Transverse colon (tissue), 4 donors: ENCODE measurements at places on chromosomes 2 and 18.

- DNase-seq = no peak
- no peak overlapping the region for H3K4me3 ChIP-seq
- no peaks in the 10 kb centered on the region for H3K27me3 ChIP-seq
Observed at GRCh38 chr2:4174796-4175195, 471.4 kb downstream of the DCDC2C start.

GRCh38 chr2:176101842-176102241 lies 2.2 kb downstream of the HOXD12 start:
- no peaks in the 10 kb centered on the region for H3K36me3 ChIP-seq
- peaks cover 37% of the 10 kb centered on the region for H3K4me1 ChIP-seq
- DNase-seq = no peak
- H3K4me3 ChIP-seq = no peak overlapping the region

DNA sequence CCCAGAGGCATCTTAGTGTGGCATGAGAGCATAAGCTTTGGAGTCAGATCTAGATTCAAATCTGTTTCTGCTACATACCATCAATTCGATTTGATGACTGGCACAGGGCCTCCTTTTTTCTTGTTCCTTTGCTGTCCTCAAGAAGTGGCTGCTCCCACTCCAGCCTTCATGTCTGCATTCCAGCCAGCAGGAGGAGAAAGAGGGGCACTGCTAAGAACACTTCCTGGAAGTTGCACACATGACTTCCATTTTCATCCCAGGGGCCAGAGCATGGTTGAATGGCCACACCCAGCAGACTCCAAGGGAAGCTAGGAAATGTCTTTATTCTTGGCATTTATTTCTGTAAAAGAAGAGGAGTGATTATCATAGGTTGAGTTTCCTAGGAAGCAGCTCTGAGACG lies 50.4 kb downstream of the EML6 start:
- DNase-seq = no peak
- no peaks in the 10 kb centered on the region for H3K36me3 ChIP-seq
- H3K4me1 ChIP-seq = no peaks in the 10 kb centered on the region
- H3K27ac ChIP-seq = no peak overlapping the region
- H3K27me3 ChIP-seq = no peaks in the 10 kb centered on the region
- no peak overlapping the region for H3K4me3 ChIP-seq

DNA sequence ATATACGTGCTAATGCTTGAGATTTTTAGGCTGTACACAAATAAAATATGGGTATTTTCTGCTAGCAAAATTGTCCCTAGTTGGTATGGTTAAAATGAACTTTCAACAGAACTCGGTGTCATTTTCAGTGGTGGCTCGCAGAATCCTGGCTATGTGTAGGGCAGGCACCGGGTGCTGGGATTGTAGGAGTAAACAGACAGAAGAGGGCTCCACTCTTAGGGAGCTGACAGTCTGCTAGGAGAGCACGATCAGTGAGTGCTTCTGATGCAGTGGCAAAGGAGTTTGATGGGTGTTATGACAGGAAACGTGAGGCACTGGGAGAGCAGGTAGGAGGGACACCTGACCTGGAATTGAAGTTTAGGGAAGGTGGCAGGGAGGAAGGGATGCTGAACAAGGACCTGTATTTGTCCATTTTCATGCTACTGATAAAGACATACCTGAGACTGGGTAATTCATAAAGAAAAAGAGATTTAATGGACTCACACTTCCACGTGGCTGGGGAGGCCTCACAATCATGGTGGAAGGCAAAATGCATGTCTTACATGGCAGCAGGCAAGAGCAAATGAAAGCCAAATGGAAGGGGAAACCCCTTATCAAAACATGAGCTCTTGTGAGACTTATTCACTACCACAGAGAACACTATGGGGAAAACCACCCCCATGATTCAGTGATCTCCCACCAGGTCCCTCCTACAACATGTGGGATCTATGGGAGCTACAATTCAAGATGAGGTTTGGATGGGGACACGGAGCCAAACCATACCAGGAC lies 105.4 kb upstream of the LCLAT1 start:
- no peaks in the 10 kb centered on the region for H3K27me3 ChIP-seq
- no peaks in the 10 kb centered on the region for H3K4me1 ChIP-seq
- no peak overlapping the region for H3K27ac ChIP-seq
- DNase-seq = no peak
- no peak overlapping the region for H3K4me3 ChIP-seq
- H3K36me3 ChIP-seq = no peaks in the 10 kb centered on the region

GRCh38 chr2:170823088-170823897 lies 6.6 kb downstream of the GAD1 start:
- H3K27me3 ChIP-seq = peaks cover 92% of the 10 kb centered on the region
- peaks cover 24% of the 10 kb centered on the region for H3K4me1 ChIP-seq
- H3K36me3 ChIP-seq = no peaks in the 10 kb centered on the region
- DNase-seq = no peak

DNA sequence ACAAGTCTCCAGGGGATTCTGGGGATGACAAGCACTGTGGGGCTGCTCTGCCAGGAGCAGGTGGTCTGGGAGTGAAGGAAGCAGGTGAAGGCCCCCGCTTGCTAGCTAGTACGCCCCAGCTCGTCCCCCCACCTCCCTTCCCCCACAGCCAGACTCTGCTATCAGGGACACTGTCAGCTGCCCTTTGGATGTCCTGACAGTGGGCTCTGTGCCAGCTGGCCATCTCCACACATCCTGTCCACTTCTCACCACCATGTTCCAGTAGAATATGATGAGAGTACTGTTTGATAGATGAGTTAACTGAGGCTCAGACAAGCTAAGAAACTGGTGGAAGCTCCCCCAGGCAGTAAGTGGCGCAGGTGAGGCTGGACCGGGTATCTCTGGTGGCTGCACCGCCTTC lies 276.2 kb downstream of the CELF4 start:
- no peaks in the 10 kb centered on the region for H3K36me3 ChIP-seq
- no peak for DNase-seq
- H3K27ac ChIP-seq = no peak overlapping the region

GRCh38 chr18:10971717-10972116 lies 177.7 kb downstream of the PIEZO2 start:
- no peaks in the 10 kb centered on the region for H3K4me1 ChIP-seq
- DNase-seq = no peak
- H3K36me3 ChIP-seq = no peaks in the 10 kb centered on the region
- no peak overlapping the region for H3K27ac ChIP-seq
- H3K4me3 ChIP-seq = no peak overlapping the region

DNA sequence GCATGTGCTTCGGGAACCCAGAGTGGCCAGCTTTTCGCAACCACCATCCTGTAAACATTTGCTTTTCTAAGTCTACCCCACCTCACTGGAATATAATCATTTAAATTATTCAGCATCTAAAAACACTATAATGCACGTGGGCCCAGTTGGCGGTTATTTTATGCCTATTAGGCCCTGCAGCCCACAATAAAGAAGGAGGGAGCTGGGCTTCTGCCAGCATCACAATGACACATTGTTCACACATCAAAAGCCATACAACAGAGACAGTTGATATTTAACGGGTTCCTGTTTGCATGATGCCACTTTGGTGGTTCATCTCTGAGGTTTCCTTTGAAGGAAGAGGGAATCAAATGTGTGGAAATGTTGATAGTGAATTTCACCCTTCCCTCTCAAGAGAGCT lies 916.0 kb upstream of the CELF4 start:
- H3K36me3 ChIP-seq = no peaks in the 10 kb centered on the region
- no peak overlapping the region for H3K4me3 ChIP-seq
- DNase-seq = no peak
- no peaks in the 10 kb centered on the region for H3K27me3 ChIP-seq
- no peak overlapping the region for H3K27ac ChIP-seq

- no peak overlapping the region for H3K27ac ChIP-seq
- no peaks in the 10 kb centered on the region for H3K36me3 ChIP-seq
- H3K4me3 ChIP-seq = no peak overlapping the region
- no peaks in the 10 kb centered on the region for H3K27me3 ChIP-seq
Observed at GRCh38 chr2:129689653-129690448, 289.6 kb upstream of the RAB6C start.

- no peak overlapping the region for H3K27ac ChIP-seq
- no peak for DNase-seq
- H3K4me3 ChIP-seq = no peak overlapping the region
- no peaks in the 10 kb centered on the region for H3K36me3 ChIP-seq
- no peaks in the 10 kb centered on the region for H3K4me1 ChIP-seq
- H3K27me3 ChIP-seq = no peaks in the 10 kb centered on the region
Observed at GRCh38 chr18:35592298-35592697, 10.8 kb downstream of the GALNT1 start.

- no peaks in the 10 kb centered on the region for H3K36me3 ChIP-seq
- H3K4me1 ChIP-seq = no peaks in the 10 kb centered on the region
- DNase-seq = no peak
Observed at GRCh38 chr2:144686518-144687215, 166.7 kb upstream of the ZEB2 start.

GRCh38 chr2:151336863-151337371 lies 20.5 kb upstream of the TNFAIP6 start:
- H3K4me3 ChIP-seq = no peak overlapping the region
- no peaks in the 10 kb centered on the region for H3K27me3 ChIP-seq
- no peaks in the 10 kb centered on the region for H3K4me1 ChIP-seq
- no peaks in the 10 kb centered on the region for H3K36me3 ChIP-seq
- DNase-seq = no peak

DNA sequence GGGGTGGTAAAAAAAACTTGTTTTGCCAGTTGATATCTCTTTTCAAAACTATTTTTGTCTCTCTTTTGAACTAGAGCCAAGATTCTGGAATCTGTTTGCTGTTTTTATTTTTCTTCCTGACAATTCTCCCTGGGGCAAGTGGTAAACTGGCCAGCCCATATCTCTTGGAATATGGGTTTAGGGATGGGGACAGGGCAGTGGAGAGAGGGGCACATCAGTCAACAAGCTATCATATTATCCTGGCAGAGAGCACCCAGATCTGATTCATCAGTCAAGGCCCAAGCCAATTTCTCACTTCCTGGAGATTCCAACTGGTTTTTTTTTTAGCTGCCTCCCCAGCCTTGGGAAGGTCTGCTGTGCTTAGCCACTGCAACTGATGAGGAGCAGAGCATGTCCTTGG lies 52.3 kb downstream of the ARHGAP28 start:
- peak overlapping the region; percentile 35 for H3K27ac ChIP-seq
- peaks cover 5% of the 10 kb centered on the region for H3K4me1 ChIP-seq
- H3K4me3 ChIP-seq = no peak overlapping the region

DNA sequence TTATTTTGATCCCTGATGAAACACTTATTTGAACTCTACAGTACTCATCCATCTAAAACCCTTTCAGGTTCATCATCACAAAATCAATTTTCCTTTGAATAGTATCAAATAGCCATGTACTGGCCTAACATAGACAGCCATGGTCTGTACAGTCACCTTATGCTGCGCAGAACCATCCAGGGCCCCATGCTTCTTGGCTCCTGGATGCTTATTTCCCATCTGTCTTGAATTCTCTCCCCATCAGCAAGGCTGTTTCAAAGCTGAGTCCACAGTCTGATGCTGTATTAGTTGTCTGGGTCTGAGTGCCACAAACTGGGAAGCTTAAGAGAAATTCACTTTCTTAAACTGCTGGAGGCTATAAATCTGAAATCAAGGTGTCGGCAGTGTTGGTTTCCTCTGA lies 290.2 kb downstream of the OSR1 start:
- H3K27me3 ChIP-seq = no peaks in the 10 kb centered on the region
- no peaks in the 10 kb centered on the region for H3K36me3 ChIP-seq
- H3K27ac ChIP-seq = no peak overlapping the region
- no peak for DNase-seq
- no peaks in the 10 kb centered on the region for H3K4me1 ChIP-seq

DNA sequence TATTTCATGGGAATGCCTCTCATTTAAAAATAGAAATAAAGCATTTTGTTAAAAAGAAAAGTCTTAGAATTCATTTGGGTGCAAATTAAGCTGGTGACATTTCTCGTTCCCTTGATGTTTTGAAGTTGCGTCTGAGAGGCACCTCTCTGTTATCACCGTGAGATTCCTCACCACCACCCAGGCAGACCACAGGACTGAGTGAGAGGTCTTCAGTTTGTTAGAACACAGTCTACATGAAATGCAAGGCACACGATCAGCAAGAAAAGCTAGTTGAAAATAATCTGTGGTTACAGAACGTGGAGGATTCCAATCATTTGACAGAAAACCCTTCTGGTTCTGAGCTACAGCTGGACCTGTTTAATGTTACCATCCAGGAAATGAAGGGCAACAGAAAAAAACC lies 116.0 kb downstream of the UXS1 start:
- no peak overlapping the region for H3K27ac ChIP-seq
- no peaks in the 10 kb centered on the region for H3K36me3 ChIP-seq
- no peaks in the 10 kb centered on the region for H3K27me3 ChIP-seq
- no peak overlapping the region for H3K4me3 ChIP-seq

DNA sequence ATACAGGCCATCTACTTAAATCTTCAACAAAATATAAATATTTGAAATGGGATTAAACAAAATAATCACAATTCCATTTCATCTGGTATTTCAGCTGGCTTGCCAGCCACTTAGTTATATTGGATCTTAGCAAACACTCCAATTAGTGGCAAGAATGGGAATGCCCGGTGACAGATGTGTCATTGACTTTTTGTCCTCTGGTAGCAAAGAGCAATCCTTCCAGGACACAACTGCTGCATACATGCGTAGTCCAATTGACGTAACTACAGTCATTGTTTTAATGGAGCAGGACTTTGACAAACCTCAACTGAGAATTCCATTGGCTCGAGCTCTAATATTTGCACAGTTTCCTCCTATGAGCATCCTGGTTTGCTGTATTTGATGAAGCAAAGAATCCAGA lies 69.9 kb downstream of the RNF152 start:
- H3K4me1 ChIP-seq = no peaks in the 10 kb centered on the region
- no peak for DNase-seq
- no peaks in the 10 kb centered on the region for H3K36me3 ChIP-seq
- H3K4me3 ChIP-seq = no peak overlapping the region
